ENCODE measurements at places on chromosomes 6 and 20. TPM values are rescaled to one million over a fixed set of nuclear protein-coding genes. Genes with fewer than 3 reads are reported as not detected.

GRCh38 chr6:159880412-159880975 is 10.3 kb upstream of the MAS1 start:
- no peak overlapping the region for H3K27ac ChIP-seq
- no peaks in the 10 kb centered on the region for H3K27me3 ChIP-seq
- DNase-seq: no peak
- no peak overlapping the region for H3K4me3 ChIP-seq
- no peaks in the 10 kb centered on the region for H3K4me1 ChIP-seq

- H3K27me3 ChIP-seq: no peaks in the 10 kb centered on the region
- no peak for DNase-seq
- H3K4me3 ChIP-seq: no peak overlapping the region
- H3K27ac ChIP-seq: no peak overlapping the region
- H3K4me1 ChIP-seq: no peaks in the 10 kb centered on the region
Measured at GRCh38 chr6:119587537-119587936, 238.0 kb upstream of the MAN1A1 start.

DNA sequence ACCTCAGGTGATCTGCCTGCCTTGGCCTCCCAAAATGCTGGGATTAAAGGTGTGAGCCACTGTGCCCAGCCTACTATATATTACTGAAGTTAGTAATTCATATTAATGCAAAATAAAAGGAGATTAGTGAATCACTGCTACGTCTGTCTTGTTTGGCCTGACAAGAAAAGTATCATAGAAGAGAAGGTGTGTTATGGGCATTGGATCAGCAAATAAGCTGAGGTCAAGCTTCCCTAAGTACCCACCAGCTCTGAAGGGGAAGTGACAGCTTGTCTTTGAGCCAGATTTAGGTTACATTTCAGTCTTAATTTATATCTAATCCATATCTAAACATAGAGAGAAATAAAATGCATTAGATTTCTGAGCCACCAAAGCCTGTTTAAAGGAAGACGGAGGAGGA is 7.1 kb downstream of the SGK1 start:
- H3K27ac ChIP-seq: no peak overlapping the region
- no peaks in the 10 kb centered on the region for H3K36me3 ChIP-seq
- no peak for DNase-seq
- H3K4me3 ChIP-seq: no peak overlapping the region
- H3K27me3 ChIP-seq: no peaks in the 10 kb centered on the region
- H3K4me1 ChIP-seq: no peaks in the 10 kb centered on the region

DNA sequence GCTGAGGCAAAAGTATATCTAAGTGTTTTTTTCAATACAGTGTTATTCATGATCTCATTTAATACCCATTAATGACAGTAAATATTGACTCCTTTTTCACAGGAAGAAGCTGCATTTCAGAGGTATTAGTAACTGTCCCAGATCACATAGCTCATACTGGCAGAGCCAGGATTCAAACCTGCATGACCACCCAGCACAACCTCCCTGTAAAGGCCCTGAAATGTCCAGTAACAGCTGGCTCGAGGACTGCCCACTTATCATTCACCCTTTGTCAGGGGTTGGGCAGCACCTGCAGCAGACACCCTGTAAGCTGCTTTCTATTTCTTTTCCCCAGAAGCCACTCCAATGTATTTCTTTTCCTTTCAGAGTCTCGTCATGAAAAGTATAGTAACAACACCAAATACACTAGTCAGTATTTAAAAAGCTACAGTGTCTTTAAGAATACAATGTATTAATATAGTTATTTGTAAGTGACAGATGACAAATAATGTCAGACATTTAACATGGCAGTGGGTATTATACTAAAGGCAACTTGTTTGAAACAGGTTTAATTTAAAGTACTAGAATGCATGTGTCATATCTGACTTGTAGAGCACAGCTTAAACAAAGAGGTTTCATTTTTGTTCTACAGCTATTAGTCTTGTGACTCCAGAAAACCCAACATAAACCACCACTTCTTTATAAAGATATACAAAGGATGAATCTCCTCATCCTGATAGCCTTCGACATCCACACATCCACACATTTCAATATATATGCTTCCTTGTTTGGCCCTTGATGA is 841.6 kb upstream of the GJE1 start:
- H3K27ac ChIP-seq: no peak overlapping the region
- no peak overlapping the region for H3K4me3 ChIP-seq
- H3K27me3 ChIP-seq: no peaks in the 10 kb centered on the region
- DNase-seq: no peak
- no peaks in the 10 kb centered on the region for H3K4me1 ChIP-seq

- no peaks in the 10 kb centered on the region for H3K4me1 ChIP-seq
- no peak overlapping the region for H3K4me3 ChIP-seq
- DNase-seq: no peak
Measured at GRCh38 chr6:32936239-32937152, 4.3 kb downstream of the HLA-DMB start.

DNA sequence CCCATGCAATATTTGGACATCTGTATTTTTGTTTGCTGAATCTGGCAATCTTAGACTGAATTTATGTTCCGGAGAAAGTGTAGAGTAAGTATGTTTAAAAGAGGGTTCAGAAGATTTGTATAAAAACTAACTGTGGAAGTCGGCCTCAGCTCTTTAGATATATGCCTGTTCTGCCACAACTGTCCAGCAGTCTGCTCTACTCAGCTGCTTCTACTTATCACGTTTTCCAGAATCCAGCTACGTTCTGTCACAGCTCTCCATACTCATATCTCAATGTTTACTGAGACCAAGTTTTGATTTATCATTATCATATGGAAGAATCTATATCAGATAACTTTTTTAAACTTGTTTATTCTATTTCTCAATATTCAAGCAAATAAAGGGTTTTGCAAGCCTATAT is 721.3 kb downstream of the EYS start:
- no peak overlapping the region for H3K27ac ChIP-seq
- H3K27me3 ChIP-seq: no peaks in the 10 kb centered on the region
- DNase-seq: no peak
- H3K4me3 ChIP-seq: no peak overlapping the region
- H3K4me1 ChIP-seq: no peaks in the 10 kb centered on the region

GRCh38 chr20:48124181-48124782 is 339.0 kb upstream of the SULF2 start:
- no peak overlapping the region for H3K27ac ChIP-seq
- no peak overlapping the region for H3K4me3 ChIP-seq
- peaks cover 10% of the 10 kb centered on the region for H3K4me1 ChIP-seq
- H3K27me3 ChIP-seq: no peaks in the 10 kb centered on the region
- no peak for DNase-seq

DNA sequence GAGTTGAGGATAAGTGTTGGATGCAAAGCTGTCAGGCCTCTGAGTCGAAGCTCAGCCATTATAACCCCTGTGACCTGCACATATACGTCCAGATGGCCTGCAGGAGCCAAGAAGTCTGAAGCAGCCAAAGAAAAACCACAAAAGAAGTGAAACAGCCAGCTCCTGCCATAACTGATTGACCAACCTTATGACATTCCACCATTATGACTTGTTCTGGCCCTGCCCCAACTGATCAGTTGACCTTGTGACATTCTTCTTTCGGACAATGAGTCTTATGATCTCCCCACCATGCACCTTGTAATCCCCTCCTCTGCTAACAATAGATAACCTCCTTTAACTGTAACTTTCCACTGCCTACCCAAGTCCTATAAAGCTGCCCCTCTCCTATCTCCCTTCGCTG is 133.7 kb upstream of the AGPAT4 start:
- no peaks in the 10 kb centered on the region for H3K36me3 ChIP-seq
- H3K27ac ChIP-seq: no peak overlapping the region
- no peaks in the 10 kb centered on the region for H3K4me1 ChIP-seq
- H3K27me3 ChIP-seq: no peaks in the 10 kb centered on the region
- H3K4me3 ChIP-seq: no peak overlapping the region
- DNase-seq: no peak

DNA sequence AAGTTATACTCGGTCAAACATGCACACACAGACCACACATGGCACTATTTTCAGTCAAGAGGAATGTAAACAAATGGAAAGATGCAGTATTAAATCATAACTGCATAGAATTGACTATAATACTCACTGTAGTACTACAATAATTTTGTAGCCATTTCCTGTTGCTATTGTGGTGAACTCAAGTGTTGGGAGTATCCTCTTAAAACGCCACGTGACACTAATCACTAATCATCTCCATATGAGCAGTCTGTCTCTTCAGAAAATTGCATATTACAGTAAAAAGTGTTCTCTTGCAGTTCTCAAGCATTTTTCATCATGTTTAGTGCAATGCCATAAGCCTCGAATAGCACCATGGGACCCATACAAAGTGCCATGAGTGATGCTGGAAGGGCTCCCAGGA is 258.7 kb upstream of the ID4 start:
- H3K4me3 ChIP-seq: no peak overlapping the region
- H3K36me3 ChIP-seq: no peaks in the 10 kb centered on the region
- no peak for DNase-seq

- no peaks in the 10 kb centered on the region for H3K4me1 ChIP-seq
- H3K27me3 ChIP-seq: no peaks in the 10 kb centered on the region
- no peaks in the 10 kb centered on the region for H3K36me3 ChIP-seq
- H3K27ac ChIP-seq: no peak overlapping the region
Measured at GRCh38 chr20:23095499-23095898, 9.4 kb upstream of the CD93 start.

GRCh38 chr20:35731862-35732643 is 10.0 kb downstream of the RBM39 start:
- H3K36me3 ChIP-seq: no peaks in the 10 kb centered on the region
- H3K4me3 ChIP-seq: no peak overlapping the region
- no peak for DNase-seq
- no peak overlapping the region for H3K27ac ChIP-seq

- H3K27me3 ChIP-seq: no peaks in the 10 kb centered on the region
- H3K4me3 ChIP-seq: no peak overlapping the region
Measured at GRCh38 chr6:133749427-133749826, 139.5 kb upstream of the TCF21 start.

DNA sequence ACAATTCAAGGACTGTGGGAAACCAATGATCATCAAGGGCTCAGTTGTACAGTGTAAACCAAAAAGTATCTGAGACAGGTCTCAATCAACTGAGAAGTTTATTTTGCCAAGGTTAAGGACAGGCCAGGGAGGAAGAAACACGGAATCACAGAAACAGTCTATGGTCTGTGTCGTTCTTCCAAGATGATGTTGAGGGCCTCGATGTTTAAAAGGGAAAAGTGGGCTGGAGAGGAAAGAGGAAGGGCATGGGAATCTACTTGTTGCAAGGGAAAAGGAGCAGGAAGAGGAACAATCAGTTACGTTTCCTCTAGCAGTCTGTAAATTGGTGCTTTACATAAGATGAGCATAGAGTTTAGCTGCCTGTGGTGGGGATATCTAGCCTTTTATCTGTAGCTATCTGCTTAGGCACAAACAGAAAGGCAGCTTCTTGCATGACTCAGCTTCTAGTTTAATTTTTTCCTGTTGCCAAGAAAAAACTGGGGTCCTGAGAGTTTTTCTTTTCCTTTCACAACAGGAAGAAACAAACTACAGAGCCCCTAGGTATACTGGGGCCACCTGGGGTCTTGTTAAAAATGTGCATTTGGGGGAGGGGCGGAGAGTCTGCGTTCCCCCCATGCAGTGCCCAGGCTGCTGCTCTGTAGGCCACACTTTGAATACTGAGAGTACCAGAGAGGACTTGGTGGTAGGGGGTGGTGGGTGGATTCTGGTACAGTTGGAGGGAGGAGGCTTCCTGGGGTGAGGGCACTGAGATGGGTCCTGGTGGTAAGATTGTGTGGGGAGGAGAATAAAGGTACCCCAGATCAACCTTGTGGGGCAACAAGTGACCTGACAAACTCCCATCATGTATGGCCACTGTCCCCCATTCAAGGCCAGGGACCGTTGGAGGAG is 35.3 kb upstream of the EZR start:
- no peak overlapping the region for H3K4me3 ChIP-seq
- no peaks in the 10 kb centered on the region for H3K36me3 ChIP-seq
- no peak for DNase-seq
- H3K4me1 ChIP-seq: no peaks in the 10 kb centered on the region

DNA sequence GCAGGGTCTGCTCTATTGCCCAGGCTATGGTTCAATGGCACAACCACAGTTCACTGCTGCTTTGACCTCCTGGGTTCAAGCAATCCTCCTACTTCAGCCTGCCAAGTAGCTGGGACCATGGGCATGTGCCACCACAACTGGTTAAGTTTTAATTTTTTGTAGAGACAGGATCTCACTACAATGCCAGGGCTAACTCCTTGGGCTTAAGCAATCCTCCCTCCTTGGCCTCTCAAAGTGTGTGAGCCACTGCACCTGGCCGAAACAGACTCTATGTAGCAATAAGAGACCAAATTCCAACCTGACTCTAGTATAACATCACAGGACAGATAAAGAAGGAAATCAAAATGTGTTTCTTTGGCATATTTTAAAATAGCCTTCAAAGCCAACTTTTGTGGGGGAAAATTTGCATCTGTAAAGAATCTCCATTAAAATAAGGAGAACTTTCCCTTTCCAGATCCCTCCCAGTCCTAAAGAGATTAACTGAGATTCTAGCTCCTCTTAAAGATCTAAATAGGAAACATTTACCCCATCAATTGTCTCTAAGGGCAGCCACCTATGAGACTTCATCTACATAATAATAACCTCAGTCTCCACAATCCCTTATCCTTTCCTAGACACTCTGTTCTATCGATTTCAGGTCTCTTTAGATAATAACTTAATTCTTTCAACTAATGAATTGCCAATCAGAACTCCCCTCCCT is 94.7 kb upstream of the PLCB4 start:
- H3K4me3 ChIP-seq: no peak overlapping the region
- DNase-seq: no peak
- H3K27ac ChIP-seq: no peak overlapping the region

DNA sequence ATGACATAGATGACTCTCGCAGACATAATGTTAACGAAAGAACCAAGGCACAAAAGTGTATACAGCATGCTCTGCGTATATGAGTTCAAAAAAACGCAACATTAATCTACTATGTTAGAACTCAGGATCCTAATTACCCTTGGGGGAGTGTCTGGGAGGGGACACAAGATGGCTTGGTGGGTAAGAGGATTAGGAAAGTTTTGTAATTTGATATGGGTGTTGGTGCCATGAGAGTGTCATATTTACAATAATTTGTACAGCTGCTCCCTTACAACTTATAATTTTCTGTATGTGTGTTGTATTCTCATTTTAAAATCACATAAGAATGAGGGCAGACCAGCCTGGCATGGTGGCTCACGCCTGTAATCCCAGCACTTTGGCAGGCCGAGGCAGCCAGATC is 38.6 kb downstream of the TFEB start:
- no peak for DNase-seq
- no peaks in the 10 kb centered on the region for H3K4me1 ChIP-seq
- no peak overlapping the region for H3K27ac ChIP-seq
- H3K27me3 ChIP-seq: no peaks in the 10 kb centered on the region

NKX2-4 gene
- not detected for total RNA-seq

PRDM13 gene
- not detected for total RNA-seq

PDSS2 gene
- 8.8 TPM for total RNA-seq

TRAPPC3L gene
- total RNA-seq: not detected

GNAS-AS1 gene
- total RNA-seq: not detected

GJA10 gene
- total RNA-seq: not detected

MEP1A gene
- total RNA-seq: not detected

ABHD16B gene
- total RNA-seq: not detected

FBXL4 gene
- 40.9 TPM for total RNA-seq
